NCI-H187 treated with DMSO at 0.1 percent for 48 hours (cell line): ENCODE measurements at places on chromosomes 3 and 15.

DNA sequence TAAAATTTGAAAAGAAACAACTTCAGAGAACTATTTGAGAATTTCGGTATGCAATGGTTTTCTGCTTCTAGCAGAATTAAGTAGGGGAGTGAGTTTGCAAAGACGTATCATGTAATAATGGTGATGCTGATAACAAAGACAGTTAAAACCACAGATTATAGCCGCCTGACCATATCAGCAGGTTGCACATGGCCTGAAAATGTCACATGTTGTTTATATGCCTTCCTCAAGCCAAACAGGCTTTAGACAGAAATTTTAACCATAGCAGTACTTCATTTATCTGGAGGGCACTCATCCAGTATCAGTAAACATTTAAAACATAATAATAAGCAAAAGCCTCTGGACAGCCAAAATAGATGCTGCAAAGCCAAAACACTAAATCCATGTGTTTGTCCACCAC is 131.7 kb downstream of the RYR3 start:
- no peak for DNase-seq

DNA sequence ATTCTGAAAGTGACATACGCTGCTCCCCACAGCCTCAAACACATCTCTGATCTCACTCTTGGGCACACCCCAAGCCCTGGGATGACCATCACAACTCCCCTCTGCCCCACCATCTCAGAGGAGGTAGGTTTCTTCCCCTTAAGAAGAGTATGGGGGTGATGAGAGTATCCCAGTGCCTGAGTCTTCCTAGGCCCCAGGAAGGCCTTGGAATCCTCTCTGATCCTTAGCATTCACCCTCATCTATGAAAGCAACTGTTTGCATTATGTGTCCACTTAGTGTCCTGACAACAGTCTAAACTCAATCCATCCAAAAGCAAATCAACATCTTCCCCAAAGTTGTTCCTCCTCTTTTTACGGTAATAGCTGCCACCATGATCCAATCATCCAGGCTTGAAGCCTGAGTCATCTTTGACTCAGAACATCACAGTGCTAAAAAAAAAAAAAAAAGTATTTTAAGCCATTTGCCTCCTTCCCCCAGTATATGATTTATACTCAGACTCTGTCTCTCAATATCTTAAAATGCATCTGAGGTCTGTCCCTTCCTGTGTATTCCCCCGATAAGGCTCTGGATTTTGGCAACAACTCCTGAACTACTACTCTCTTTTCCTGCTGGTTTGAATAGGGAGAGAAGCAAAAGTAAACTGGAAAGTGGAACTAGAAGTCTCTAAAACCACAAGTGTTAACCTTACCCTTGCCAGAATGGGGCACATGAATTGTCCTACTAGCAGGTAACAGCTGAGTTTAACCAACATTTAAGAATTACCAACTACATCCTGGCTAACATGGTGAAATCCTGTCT is 22.5 kb downstream of the POPDC2 start:
- DNase-seq: no peak

DNA sequence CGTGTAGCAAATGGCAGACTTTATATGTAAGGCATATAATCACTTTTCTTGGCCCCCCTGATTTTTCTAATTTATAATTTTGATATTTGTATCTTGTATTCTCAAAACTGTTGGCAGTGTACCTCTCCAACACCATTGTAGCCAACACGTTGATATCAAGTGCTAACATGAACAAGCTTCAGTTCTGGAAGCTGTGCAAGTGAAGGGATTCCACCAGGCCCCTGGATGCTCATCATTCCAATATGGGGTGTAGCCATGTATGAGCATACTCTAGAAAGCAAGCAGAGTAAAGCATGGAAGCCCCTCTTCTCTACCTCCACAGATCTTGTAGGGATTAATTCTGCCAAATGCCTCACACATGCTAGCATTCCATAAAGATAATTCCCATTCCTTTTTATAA is 211.3 kb downstream of the MYRIP start:
- no peak for DNase-seq

- no peak for DNase-seq
Measured at GRCh38 chr3:21795921-21796320, 44.9 kb upstream of the ZNF385D start.
